ENCODE measurements at places on chromosomes 7 and 10.

- DNase-seq: no peak
Measured at GRCh38 chr10:94103801-94104221, 110.1 kb downstream of the PLCE1 start.

DNA sequence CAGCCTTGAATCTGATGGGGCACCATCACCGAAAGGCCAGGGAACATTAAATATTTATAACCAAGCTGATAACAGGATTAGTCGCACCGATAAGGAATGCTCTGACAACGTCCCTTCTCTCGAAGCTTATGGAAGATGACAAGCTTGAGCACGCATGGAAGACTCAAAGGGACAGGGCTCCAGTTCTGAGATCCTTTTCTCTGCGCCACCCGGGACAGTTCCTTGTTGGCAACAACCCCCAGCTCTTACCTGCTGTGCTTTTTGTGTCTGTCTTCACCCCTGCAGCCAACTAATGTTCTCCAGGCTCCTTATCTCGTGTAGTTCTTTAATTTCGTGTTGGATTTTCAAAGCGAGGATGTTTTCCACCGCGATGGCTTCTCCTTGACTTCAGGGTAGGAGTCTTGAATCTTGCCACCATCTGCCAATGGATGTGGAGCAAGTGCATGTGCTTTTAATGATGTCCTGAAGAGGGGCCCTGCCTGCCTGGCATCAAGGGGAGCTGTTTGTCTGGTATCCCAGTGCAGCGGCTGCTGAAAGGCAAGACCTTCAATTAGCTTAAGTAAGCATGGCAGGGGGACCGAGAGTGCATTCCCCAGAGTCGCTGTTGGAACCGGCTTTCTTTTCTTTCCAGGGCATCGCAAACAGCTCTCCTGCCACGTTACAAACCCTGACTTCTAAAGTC lies 354 bp upstream of the FERD3L start:
- DNase-seq: no peak

DNA sequence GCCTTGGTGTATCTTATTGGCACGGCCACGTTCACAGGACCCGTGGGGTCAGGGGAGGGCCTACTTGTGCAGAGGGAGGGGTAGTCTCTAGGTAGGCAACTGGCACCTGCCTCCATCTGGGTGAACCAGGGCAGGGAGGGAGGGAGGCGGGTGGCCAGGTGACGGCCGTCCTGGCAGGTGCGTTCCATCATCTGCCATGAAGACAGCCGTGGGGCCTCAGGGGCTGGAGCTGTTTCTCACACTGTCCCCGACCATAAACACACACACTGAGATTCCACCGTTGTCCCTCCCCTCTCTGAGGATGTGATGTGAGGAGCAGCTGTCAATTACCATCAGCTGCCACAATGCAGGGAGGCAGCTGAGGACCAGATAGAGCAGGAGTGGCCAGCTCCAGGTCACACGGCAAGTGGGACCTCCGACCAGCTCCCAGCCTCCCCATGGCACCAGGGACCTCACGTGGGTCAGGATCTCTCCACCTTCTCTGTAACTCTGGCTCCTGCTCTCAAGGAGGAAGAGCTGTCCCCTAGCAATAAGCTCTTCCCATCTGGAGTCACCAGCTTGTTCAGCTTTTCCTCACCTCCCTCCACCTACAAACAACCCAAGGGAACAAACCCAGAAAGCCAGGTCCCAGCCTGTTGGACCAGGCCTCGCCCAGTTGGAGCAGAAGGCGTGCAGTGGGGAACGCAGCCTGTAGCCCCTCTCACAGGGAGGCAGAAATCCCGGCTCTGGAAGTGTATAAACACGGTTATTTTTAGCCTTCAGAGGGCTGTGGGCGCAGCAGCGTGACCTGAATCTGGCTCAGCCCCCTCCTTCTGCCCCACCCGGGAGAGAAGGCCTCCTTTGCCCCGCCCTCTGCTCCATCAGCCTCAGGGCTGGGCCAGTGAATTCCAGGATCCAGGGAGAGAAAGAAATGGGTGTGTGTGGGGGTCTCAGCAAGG lies 33.1 kb downstream of the ZMIZ1 start:
- no peak for DNase-seq

GRCh38 chr10:93742633-93743349 lies 14.9 kb upstream of the LGI1 start:
- no peak for DNase-seq

DNA sequence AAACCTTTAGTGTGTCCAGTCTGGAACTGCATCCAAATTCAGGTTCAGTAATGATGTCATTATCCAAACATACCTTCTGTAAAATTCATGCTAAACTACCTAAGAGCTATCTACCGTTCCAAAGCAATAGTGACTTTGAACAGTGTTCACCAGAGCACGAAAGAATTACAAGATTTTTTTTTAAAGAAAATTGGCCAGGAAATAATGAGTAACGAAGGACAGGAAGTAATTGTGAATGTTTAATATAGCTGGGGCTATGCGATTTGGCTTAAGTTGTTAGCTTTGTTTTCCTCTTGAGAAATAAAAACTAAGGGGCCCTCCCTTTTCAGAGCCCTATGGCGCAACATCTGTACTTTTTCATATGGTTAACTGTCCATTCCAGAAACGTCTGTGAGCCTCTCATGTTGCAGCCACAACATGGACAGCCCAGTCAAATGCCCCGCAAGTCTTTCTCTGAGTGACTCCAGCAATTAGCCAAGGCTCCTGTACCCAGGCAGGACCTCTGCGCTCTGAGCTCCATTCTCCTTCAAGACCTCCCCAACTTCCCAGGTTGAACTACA lies 694 bp upstream of the FAS start:
- no peak for DNase-seq

DNA sequence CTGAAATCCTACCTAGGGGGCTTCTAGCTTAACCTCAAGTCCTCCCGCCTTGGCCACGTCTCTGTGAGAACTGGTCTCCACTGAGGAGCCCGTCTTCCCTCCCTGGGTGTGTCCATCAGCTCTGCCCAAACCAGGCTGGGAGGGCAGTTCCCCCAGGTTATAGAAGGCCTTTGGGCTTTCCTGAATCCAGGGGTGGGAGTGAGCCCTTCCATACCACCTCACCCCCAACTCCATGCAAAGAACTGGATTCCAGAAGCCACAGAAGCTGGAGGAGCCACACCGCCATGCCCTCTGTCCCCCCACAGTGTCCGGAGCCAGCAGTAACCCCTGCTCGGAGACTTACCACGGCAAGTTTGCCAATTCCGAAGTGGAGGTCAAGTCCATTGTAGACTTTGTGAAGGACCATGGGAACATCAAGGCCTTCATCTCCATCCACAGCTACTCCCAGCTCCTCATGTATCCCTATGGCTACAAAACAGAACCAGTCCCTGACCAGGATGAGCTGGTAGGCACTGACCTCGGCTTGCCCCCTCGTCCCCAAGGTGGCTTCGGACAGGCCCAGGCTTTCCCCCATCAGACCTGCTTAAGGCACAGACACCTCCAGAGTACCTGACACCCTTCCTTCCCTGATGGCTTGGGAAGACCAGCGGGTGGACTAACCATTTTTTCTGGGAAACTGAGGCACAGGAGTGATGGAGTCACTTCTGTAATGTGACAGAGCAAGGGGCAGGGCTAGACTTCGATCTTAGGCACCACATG lies 4.7 kb downstream of the CPA1 start:
- no peak for DNase-seq

DNA sequence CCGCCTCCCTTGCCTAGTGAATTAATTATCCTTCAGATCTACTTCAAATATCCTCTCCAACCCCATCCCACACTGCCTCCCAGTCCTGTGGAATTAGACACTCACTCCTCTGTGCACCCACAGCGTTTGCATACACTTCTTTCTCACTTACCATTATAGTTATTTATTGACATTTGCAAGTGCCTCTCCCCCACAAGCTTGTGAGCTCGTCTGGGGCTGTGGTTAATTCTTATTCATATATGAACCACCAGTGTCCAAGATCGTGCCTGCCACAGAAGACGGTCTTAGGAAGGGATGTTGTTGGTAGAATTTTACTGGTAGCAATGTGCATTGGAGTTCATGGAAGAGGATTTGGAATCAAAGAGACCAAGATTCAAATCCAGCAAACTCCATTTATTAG lies 68.1 kb upstream of the AOAH start:
- no peak for DNase-seq

DNA sequence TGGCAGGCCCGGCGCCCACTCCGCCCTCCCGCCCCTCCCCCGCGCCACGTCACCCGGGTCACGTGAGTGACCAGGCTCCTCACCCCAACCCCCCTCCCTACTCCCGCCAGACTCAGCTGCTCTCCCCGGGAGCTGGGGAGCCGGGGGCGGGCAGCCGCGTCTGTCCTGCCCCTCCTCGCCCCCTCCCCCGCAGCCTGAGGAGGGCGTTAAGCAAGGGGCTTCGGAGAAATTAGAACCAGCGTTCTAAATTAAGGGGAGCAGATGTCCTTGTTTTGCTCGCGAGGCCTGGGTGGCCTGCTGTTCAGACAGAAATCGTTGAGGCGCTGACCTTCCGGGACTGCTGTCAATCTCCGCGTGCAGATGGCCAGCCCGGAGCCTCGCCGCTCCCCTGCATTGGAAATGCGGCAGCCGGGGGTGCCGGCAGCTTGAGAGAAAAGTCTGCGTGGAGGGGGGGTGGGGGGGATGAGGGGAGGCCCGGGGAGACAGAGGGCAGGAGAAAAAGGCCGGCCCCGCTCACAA lies 102.2 kb upstream of the ZNF438 start:
- peak; percentile 64 for DNase-seq

GRCh38 chr10:100811752-100812750 lies 66.7 kb downstream of the PAX2 start:
- no peak for DNase-seq

DNA sequence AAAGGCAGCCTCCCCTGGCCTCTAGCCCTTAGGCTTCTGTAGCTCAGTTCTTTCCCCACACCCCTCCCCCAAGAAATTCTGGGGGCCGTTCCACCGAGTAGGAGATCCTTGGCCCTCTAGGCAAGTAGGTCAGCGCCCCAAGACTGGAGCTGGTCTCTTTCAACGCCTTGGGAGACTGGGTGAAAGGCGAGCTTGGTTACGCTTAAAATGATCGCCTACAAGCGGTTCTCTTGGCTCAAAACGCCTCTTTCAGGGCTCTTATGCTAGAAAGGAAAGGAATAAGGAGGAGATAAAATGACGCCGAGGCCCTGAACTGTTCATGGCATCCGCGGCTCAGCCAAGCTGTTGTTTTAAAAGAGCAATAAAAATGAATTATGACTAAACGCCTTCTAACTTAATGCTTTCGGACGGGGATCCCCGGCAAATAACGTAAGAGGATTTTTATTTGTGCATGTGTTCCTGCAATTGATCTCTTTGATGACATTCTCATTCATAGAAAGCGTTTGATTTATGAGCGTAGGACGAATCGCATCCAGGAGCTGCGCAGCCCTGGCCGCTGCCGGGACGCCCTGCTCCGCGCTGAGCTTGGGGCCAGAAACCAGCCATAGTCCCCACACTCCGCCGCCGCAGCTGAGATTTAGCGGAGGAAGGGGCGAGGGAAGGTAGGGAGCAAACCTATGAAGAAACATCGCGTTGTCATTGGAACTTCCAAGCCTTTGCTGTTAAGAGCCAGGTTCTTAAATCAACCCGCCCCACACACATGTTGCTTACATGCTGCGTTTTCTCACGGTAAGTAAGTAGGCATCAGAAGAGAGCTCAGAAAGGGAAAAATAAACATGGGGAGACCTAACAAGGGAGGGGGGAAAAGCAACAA lies 3.0 kb upstream of the HOXA1 start:
- DNase-seq: no peak

DNA sequence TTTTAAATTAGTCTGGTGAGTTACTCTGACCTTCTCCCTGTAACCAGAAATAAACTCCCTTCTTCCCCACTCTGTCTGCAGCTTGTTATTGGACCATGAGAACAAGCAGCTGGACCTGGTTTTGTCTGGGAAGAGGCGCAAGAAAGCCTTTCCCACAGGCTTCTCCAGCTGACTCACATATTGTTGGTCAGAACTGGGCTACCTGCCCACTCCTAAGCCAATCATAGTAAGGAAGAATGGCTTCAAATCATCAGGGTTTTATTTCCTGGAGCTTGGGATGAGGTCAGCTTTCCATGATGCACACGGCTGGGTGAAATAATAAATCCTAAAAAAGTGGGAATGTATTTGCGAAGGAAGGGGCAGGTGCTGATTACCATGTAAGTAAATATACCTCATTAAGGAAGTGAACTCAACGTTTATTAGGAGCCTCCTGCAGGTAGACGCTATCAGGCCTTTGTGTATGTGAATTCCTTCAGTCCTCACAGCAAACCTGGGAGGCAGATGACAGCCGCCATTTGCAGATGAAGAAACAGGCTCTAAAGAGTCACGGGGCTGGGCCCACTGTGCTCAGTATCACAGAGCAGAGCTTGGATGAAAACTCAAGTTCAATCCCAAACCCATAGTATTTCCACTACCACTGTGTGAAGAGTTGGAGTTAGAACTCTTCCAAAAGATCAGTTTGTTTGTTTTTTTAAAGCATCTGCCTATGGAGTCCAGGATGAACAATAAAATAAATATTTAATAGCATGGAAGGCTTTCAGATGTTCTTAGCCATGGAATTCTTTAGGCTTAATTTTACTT lies 32.8 kb downstream of the IL15RA start:
- no peak for DNase-seq

- no peak for DNase-seq
Measured at GRCh38 chr7:158450476-158451124, 137.0 kb downstream of the PTPRN2 start.

Measured in stimulated activated naive CD4-positive, alpha-beta T cell treated with Interleukin-2 at 50 U/mL for 16 hours (primary cell).